ENCODE measurements at places on chromosomes 2 and 18.

DNA sequence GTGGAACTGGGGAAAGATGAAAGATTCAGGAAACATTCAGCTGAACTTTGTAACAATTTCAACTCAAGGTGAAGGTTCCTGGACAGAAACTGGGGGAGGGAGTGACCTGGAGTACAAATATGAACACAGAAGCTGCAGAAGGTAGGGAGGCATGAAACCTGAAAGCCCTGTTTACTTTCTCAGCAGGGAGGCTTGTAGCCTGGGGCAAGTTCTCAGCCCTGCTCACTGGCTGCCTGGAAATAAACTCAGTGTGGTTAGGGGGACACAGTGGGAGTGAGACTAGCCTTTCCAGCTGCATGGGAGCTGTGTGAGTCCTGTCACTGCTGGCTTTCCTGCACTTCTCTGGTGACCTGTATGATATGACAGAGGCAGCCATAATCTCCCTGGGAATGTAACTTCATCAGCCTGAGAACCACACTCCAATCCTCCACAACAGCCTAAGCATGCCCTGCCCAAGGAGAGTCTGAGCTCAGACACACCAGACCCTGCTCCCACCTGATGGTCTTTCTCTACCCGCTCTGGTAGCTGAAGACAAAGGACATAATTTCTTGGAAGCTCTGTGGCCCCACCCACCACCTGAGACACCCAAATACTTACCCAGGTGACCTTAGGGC, 77.0 kb downstream of the ZSWIM2 start:
- DNase-seq: no peak

DNA sequence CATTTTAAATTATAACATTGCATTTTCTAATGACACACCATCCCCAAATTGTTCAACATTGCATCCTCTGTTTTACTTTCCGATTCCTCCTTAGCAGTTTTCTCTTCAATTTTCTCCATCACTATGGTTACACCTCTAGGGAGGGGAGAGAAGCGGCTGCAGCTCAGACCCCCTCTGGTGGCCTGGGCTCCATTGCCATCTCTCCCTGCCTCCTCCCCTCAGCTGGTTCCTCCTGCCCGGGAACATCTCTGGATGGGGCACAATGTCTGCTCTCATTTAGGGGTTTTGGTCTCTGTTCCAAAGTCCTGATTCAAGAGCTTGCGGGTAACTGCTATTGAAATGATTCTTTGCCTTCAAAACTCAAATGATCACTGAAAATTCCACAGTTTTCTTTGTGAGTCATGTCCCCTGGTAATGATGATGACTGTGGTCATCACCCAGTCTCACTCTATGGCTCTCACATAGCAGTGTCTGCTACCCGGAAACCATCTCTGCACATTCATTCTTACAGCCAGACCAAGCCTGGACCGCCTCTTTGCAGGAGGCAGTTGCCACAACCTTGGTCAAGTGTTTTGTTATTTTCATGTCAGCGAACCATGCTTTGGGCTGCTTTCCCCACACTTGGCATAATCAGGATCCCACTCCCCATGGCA, 263.9 kb downstream of the ALPK2 start:
- peak; percentile 16 for DNase-seq

- no peak for DNase-seq
These were observed 13.6 kb upstream of the PROC start for GRCh38 chr2:127404466-127405254.

- no peak for DNase-seq
These were observed 33.8 kb upstream of the ACYP2 start for GRCh38 chr2:54081574-54081973.

- DNase-seq: peak; percentile 39
These were observed at the start of gene GNAL for GRCh38 chr18:11688972-11689668. GNAL (plus strand) TSS chr18:11689264; CDS start chr18:11689564, 300 bp downstream.

DNA sequence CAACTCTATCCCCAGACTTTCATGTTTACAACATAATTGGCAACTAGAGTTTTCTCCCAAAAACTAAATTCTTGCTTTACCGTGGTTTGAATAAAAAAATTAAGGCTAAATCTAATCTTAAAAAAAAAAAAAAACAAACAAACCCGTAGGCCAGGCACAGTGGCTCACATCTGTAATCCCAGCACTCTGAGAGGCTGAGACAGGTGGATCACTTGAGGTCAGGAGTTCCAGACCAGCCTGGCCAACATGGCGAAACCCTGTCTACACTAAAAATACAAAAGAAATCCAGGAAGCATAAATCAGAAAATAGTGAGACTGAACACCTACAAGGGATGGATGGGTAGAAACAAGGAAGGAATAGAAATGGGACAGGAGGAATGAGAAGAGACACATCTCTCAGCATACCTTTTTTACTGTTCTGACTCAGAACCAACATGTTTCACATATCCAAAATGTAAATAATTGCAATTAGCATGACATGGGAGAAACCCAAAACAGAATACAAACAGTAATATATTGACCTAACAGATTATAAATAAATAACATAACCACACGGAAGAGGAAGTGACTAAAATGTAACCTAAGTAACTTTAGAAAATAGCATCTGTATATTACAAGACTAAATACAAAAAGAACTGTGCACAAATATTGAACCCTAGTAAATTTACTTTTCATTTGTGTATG, 17.5 kb downstream of the MGAT4A start:
- no peak for DNase-seq

DNA sequence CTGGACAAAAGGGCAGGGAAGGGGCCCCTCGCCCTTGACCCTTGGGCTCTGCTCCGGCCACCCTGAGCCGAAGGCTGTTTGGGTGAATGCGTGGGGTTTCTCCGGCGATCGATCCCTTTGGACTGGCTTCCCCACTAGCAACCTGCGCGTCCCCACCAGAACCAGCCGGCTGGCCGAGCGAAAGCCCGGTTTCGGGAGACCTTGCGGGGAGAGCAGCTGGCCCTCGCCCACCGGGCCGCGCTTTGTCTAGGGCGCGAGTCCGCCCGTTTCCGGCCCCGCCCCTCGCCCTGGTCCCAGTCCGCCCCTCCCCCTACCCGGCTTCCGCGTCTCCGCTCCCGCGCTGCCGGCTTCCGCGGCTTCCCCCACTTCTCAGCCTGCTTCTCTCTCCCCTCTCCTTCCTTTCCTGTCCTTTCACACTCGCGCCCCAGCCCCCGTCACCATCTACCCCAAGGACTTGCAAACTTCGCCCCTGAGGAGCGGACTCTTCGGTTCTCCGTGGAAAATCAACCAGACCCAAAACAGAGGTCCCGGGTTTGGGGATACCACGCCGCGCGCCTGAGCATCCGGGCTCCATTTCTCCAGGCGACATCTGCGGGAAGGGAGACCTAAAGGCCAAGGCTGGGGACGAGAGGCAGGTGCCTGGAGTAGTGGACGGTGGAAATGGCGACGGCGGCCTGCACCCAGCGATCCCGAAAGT, 48.0 kb upstream of the ATP6V1B1 start:
- no peak for DNase-seq

DNA sequence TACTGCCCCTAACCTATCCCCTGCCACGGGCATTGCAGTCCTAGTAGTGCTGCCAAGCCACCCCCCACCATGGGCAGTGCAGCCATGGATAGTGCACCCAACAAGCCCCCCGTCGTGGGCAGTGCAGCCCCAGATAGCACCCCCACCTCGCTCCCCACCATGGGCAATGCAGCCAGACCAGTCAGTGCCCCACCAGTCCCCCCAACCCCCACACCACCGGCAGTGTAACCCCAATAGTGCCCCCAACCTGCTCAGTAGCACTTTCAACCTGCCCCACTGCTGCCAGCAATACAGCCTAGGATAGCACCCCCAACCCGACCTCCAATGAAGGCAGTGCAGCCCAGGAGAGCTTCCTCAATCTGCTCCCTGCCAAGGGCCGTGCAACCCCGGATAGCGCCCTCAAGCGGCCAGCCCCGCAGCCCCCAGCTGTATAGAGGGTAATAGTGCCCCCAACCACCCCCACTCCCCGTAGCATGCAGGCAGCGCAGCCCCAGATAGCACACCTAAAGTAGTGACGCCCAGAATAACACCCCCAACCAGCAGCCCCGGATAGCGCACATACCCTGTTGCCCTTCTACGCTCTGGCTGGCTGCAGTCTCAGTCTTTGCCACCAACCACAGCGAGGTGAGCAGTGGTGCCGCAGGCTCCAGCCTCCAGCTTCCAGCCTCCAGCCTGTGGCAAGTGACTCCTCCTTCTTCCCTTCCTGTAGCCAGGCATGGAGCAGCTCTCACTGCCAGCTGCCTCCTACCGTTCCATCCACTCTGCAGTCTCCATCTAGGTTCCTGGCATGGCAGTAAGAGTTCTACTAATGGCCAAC, 45.4 kb upstream of the ANKRD62 start:
- no peak for DNase-seq

- no peak for DNase-seq
These were observed 745 bp downstream of the MSH2 start for GRCh38 chr2:47403609-47404193.

- DNase-seq: no peak
These were observed 141.5 kb upstream of the NDUFV2 start for GRCh38 chr18:8960740-8961657.

- DNase-seq: no peak
These were observed 258.0 kb downstream of the MTX2 start for GRCh38 chr2:176526995-176527901.

GRCh38 chr2:152716805-152717227, 445 bp downstream of the PRPF40A start:
- no peak for DNase-seq

DNA sequence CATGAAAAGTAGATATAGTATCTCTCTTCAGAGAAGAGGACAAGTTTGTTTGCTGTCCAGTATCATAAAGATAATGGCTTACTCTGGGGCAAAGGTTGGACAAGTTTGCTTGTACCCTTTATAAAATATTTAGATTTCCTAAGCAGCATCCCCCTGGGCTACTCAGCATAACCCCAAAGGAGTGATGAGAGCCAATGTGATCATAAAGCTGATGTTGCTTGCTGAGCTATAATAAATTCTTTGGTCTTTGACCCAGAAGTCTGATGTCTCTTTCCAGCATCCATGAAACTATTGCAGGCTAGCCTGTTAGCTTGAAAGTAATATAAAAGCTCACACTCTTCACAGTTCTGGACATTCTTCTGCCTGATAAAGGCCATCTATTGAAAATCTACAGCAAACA, 138.3 kb upstream of the STON1 start:
- no peak for DNase-seq

- DNase-seq: no peak
These were observed 168.6 kb downstream of the ZNF407 start for GRCh38 chr18:74766251-74766650.

DNA sequence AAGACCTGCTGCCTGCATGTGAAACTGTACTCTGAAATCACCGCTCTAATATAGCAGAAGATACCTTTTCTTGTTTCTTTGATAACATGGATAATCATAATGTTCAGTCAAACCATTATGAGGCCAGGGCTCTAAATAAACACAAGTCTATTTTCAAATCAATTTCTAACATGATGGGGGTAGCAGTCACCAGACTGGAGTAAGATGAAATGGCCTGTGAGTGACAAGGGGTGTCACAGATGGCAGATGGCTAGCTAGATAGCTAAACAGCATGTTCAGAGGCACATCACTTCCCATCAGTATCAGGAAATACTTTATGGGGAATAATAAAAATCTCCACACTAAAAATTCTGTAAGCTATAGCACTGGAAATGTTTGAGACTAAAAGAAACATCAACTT, 14.0 kb downstream of the MBD2 start:
- no peak for DNase-seq

- no peak for DNase-seq
These were observed 1076.5 kb upstream of the ZEB2 start for GRCh38 chr2:145596416-145596815.

DNA sequence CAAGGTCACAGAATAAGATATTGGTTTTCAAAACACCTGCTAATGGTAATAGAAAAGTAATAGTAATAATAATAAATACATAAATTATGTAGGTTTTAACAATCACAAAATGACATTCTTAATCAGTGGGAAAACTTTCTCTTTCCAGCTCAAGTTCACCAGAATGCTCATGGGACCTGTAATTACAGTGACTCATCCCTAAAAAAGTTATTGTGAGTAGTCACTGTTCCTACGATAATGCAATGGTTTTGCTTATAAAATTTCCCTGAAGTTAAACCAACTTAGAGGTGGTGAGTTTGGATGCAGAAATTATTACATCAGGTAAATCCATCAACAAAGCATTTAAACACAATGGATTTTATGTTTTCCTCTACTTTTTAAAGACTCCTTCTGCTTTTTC, 502.3 kb downstream of the PID1 start:
- peak; percentile 13 for DNase-seq

GRCh38 chr2:159933727-159934049, 128.7 kb downstream of the PLA2R1 start:
- no peak for DNase-seq

DNA sequence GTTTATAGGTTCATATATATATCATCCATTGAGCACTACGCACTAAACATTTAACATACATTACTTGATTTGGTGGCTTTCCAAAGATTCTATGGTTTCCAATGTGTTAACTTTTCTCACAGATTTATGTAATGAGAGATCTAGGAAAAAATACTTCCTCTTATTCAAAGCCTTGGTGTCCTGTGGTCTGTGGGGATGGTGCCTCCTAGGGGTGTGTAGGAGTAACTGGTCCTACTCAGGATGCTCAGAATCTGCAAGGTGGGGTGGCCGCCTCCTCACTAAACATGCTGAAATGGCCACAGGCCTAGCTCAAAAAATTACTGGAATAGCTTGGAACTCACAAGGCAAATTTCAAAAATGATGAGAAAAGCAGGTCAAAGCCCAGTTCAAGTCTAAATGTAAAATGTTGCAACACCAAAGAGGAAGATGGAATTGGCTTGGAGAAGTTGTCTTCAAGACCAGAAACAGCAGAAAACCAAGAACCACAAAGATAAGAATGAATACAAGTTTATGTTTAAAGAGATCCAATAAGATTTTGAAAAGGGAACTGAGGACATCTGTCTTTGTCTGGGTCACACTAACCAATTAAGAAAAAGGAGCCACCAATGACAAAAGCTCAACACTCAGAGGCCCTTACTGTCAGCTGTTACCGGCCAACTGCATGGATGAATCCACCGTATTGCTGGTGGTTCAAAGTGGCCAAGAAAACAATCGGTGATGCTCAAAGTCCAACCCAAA, 11.5 kb downstream of the GPR55 start:
- DNase-seq: no peak

DNA sequence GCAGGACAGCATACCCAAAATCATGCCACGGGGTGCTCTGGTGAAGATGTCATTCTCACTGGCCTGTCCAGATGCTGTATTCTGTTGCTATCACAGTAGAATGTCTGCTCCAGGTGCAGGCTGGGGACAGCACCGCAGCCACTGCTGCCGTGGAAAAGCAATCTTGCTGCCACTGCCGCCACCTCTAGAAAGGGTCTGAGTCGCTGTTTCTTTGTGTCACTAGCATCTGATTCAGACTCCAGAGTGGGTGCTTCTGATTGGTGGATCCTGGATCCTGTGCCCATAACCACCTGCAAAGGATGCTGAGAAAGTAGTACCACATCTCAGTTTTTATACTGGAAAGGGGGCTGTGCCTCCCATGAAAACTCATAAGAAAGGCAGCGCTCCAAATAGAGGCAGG, 45.3 kb upstream of the CTLA4 start:
- no peak for DNase-seq

- no peak for DNase-seq
These were observed 211.0 kb downstream of the MBD2 start for GRCh38 chr18:54013452-54013851.

- no peak for DNase-seq
These were observed 111.3 kb downstream of the TSN start for GRCh38 chr2:121866789-121867188.

- no peak for DNase-seq
These were observed 29.7 kb downstream of the SLC4A5 start for GRCh38 chr2:74313497-74313896.

GRCh38 chr2:74497777-74498499, 1.5 kb downstream of the LBX2 start:
- no peak for DNase-seq

GRCh38 chr2:119756837-119757236, 2.9 kb upstream of the PTPN4 start:
- DNase-seq: no peak

GRCh38 chr2:10499911-10500521, 51.9 kb upstream of the ODC1 start:
- DNase-seq: no peak
